ENCODE measurements at places on chromosomes 13 and 19.

DNA sequence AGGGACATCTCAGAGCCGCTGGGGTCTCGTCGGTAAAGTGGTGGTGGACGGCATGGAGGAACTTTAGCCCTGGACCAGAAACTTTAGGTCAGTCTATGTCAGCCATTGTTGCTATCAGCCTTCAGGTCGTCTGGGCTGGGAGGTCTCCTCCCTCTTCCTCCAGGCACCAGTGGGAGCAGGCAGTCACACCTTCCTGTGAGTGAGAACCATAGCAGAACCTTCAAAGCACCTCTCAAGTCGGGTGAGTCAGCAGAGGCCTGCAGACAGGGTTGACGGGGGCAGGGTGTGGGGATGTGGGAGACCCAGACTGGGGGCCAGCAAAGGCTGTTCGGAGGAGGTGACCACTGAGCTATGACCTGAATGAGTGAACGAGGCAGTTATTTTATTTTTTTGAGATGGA lies 15.4 kb upstream of the SBNO2 start:
- DNase-seq: no peak

- no peak for DNase-seq
These were observed 14.8 kb upstream of the FXYD3 start for GRCh38 chr19:35100588-35101533.

DNA sequence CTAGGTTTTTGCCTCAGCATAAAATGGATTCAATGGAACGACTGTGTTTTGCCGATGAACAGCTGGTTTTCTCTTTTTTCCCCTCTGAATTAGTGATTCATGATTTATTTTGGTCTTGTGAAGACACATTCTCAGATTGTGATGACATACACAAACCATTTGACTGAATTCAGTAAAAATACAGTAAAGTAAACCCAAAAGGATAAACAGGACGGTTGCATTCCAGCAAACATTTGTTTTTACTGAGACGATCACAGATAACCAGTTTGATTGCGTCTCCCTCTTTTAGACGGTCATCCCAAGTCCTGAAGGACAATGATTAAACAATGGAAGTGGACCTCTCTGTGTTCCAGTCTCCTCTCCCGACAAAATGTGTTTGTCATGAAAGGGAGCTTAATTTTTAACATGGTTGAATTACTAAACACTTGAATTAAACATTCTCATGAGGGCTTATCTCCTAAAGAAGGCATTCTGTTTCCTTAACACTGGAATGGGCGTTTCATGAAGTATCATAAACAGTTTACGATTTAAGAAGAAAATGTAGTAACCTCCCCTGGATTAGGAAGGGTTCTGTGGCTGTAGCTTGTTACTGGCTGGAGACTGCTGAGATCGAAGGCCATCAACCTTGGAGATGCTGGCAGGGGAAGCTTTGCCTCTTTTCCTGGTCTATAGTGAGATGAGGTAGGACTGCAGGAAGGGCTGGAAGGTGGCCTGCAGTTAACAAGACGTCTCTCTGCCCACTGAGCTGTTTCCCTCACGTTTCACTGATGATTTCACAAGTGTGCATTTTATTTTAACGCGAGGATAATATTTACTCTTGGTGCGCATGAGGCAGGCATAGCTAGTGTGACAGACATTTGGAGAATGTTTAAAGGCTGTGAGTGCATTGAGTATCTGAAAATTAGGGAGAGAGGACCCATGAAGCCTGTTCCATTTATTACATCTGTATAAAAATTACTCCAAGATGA lies 457.9 kb downstream of the FGF9 start:
- DNase-seq: no peak

- no peak for DNase-seq
These were observed 401.9 kb downstream of the PCDH20 start for GRCh38 chr13:61013796-61014195.

DNA sequence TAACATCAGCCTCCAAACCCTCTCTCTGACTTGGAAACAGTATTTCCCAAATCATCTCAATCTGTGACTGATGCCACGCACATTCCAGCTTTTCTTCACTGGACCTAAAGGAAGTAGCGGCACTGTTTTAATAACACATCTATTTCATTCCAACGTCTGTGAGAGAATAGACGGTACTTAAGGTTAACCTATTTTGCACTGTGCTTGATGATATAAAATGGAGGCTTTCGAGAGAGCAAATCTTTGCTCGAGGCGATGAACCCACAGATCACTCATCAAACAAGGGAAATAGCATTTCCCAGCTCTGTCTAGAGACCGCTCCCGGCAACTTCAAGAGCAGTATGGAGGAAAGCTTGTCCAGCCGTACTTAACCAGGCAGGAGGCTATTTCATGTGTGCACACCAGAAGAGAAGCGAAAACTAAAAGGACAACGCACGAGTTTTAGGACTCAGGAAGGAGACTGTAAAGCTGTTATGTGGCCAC lies 2.9 kb downstream of the UBL3 start:
- DNase-seq: no peak

DNA sequence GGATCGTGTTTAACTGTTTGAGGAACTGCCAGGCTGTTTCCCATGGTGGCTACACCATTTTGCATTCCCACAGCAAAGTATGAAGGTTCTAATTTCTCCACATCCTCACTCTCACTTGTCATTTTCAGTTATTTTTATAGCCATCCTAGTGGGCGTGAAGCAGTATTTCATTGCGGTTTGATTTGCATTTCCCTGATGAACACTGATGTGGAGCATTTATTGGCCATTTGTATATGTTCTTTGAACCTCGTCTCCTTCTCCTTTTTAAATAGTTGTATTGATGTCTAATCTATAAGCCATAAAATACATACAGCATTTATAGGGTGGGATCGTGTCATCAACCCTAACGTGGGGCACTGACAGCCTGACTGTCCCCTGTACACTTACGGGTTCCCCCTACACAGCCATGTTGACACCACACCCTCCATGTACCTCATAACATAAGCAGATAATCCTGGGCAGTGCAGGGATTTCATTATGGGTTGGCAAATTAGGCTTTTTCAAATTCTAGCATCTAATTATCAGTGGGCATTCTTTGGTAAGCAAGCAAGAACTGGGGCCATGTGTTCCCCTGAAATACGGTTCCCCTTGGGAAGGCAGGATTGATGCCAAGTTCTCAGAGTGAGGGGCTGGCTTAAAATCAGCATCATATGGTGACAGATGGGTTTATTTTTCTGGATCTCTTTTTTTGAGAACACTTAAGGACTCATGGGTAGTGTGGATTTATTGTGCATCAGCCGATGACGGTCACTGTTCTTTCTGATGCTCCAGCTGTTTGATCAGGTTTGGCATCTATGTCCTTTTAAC lies 11.6 kb upstream of the ZBTB45 start:
- DNase-seq: no peak

DNA sequence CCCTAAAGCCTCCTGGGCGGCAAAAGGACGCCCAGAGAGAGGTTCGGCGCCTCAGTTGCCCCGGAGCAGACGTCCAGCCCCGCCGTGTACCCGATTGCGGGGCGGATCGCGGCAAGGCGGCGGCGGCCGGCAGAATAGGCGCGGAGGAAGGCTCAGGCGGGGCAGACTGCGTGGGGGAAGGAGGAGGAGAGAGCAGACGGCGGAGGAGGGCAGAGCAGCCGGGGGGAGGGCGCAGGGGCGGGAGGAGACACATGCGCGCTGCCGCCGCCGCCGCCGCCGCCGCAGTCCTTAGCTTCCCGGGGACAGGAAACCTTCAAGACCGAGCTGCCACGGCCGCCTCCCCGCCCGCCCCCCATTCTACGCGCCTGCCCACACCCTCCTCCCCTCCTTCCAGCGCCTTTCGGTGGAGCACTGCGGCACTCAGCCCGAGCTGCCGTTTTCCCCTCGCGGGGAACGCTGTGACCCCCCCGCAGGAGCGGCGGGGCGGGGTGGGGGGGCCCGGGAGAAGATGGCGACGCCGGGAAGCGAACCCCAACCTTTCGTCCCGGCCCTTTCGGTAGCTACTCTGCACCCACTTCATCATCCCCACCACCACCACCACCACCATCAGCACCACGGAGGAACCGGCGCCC lies at the start of gene LRCH1:
Gene LRCH1 (plus strand): TSS at position 282 of the 632 bp plus-strand sequence. CDS start 227 bp downstream, at position 509.
- DNase-seq: peak; percentile 36

- no peak for DNase-seq
These were observed 36.3 kb upstream of the ZNF835 start for GRCh38 chr19:56707821-56708220.

- peak; percentile 9 for DNase-seq
These were observed at the start of gene DOCK9 for GRCh38 chr13:98977568-98978265. Gene DOCK9 (minus strand): TSS chr13:98978064. CDS start chr13:98977909, 155 bp downstream.

- no peak for DNase-seq
These were observed 556.6 kb downstream of the DIAPH3 start for GRCh38 chr13:59607172-59607571.

- no peak for DNase-seq
These were observed 13.2 kb downstream of the SPINT2 start for GRCh38 chr19:38277549-38277948.

DNA sequence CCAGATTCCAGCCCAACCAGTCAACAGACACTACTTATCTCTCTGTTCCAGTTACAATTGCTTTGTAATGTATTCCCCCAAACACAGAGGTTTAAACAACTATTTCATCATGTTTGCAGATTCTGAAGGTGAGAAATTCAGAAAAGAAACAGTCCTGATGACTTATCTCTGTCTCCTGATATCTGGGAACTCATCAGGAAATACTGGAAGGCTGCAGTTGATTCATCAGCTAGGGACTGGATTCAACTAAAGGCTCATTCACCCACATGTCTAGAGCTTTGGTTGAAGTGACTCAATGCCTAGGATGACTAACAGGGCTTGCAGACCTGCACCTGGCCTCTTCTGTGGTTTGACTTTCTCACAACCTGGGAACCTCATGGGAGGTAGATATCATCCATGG lies 56.6 kb upstream of the GPC6 start:
- DNase-seq: no peak

GRCh38 chr19:44972802-44973201 lies 17.6 kb downstream of the CLPTM1 start:
- DNase-seq: no peak

- DNase-seq: no peak
These were observed 37.0 kb upstream of the MAP3K10 start for GRCh38 chr19:40154121-40154680.

GRCh38 chr13:34765446-34766180 lies 176.5 kb upstream of the NBEA start:
- DNase-seq: no peak

GRCh38 chr13:113302986-113303385 lies 5.9 kb downstream of the LAMP1 start:
- DNase-seq: no peak

- no peak for DNase-seq
These were observed 30.6 kb downstream of the TMEM161A start for GRCh38 chr19:19107654-19108053.

- DNase-seq: no peak
These were observed 85.2 kb downstream of the FOXO1 start for GRCh38 chr13:40581277-40581579.

- DNase-seq: no peak
These were observed 41.6 kb downstream of the COL4A1 start for GRCh38 chr13:110265341-110265681.

GRCh38 chr19:35128398-35129057 lies 6.3 kb downstream of the LGI4 start:
- DNase-seq: no peak

GRCh38 chr19:33809960-33810359 lies 13.3 kb downstream of the KCTD15 start:
- no peak for DNase-seq

DNA sequence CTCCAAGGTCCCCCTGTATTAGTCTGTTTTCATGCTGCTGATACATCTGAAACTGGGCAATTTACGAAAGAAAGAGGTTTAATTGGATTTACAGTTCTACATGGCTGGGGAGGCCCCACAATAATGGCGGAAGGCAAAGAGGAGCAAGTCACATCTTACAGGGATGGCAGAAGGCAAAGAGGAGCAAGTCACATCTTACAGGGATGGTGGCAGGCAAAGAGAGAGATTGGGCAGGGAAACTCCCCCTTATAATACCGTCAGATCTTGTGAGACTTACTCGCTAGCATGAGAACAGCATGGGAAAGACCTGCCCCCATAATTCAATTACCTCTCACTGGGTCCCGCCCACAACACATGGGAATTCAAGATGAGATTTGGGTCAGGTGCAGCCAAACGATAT lies 50.0 kb upstream of the FARP1 start:
- no peak for DNase-seq

DNA sequence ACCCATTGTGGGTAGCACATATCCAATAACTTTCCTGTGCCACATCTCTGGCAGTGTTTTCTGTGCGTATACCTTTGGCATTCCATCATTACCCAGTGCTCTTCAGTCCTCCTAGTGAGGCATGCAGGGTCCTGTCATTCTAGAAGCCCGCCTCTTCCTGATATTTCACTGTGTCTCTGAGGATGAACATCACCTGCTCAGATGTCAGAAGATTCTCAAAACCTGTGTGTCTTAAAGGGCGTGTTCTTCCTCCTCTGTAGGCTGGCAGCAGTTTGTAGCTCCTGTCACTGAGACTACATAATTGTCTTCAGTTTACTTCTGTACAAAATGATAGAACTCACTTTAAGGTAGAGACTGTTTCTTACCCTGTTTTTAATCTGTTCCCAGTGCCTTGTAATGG lies 56.9 kb upstream of the TEX29 start:
- DNase-seq: no peak

- no peak for DNase-seq
These were observed at the start of gene GPR183 for GRCh38 chr13:99307247-99307646. Gene GPR183 (minus strand): TSS chr13:99307399. CDS start chr13:99296145, 11,254 bp downstream.

- peak; percentile 28 for DNase-seq
These were observed 2.6 kb downstream of the VSIG10L start for GRCh38 chr19:51339313-51339686.

- DNase-seq: no peak
These were observed 15.4 kb upstream of the MED4 start for GRCh38 chr13:48110132-48110868.

- DNase-seq: peak; percentile 85
These were observed 2.8 kb downstream of the GIPR start for GRCh38 chr19:45670670-45671453.

DNA sequence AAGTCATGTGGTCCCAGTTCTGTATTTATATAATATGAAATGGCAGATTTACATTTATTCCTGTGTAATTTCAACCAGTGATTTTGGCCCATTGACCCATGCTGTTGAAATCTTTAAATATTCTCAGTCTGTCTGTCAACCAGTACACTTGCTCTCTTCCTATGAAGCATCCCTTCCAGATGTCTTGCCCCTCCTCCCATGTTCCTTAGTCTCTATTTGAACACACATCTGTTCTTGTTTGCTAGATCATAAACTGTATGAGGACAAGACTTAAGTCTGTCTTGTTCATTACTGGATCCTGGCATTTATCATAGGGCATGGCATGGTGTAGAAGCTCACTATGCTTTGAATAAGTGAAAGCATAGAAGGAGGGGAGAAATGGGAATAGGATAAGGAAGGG lies 34.9 kb downstream of the STARD13 start:
- DNase-seq: no peak

- DNase-seq: no peak
These were observed 434.1 kb downstream of the ZNF536 start for GRCh38 chr19:30806311-30806710.

Data from NT2/D1 (cell line).